AML-193 (cell line): ENCODE measurements at places on chromosomes 16 and 17.

GRCh38 chr17:70691150-70691549 is 521.8 kb downstream of the KCNJ2 start:
- no peak for DNase-seq

DNA sequence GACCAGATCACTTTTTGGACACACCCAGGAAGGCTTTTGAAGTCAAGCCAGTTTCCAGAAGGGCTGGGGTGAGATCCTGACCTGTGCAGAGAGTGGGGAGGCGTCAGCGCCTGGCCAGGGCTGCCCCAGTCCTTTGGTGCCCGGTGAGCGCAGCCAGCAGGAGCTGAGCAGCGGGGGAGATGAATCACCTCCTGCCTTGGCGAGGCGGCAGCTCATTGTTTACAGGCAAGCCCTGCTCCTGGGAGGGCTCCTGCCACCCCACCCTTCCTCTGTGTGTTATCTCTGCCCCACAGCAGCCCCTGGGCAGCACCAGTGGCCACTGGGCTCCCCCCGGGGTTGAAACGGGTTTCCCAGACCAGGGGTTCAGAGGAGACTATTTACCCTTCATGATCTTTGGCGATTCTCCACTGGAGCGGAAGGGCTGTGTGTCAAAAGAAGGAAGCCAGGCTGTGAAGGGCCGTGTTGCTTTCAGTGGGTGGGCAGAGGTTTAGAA is 14.1 kb upstream of the ITGB4 start:
- no peak for DNase-seq

DNA sequence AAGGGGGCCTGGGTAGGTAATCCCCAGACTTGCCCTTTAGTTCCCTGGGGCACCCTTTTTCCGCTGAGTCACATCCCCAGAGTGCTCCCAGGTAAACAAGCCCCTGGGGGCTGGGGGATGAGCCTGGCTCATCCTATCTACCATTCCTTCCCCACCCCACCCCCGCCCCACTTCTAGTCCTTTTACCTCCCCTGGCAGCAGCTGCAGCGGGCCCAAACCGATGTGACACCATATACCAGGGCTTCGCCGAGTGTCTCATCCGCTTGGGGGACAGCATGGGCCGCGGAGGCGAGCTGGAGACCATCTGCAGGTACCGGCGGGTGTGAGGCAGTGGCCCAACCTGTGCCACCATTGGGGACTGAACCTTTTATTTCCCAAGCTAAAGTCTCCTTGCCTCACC is 860 bp downstream of the NRN1L start:
- no peak for DNase-seq

- DNase-seq = peak; percentile 1
These were observed 345.7 kb downstream of the HAPSTR1 start for GRCh38 chr16:9437115-9437514.

GRCh38 chr17:28372203-28372944 is 880 bp downstream of the SARM1 start:
- DNase-seq = no peak

DNA sequence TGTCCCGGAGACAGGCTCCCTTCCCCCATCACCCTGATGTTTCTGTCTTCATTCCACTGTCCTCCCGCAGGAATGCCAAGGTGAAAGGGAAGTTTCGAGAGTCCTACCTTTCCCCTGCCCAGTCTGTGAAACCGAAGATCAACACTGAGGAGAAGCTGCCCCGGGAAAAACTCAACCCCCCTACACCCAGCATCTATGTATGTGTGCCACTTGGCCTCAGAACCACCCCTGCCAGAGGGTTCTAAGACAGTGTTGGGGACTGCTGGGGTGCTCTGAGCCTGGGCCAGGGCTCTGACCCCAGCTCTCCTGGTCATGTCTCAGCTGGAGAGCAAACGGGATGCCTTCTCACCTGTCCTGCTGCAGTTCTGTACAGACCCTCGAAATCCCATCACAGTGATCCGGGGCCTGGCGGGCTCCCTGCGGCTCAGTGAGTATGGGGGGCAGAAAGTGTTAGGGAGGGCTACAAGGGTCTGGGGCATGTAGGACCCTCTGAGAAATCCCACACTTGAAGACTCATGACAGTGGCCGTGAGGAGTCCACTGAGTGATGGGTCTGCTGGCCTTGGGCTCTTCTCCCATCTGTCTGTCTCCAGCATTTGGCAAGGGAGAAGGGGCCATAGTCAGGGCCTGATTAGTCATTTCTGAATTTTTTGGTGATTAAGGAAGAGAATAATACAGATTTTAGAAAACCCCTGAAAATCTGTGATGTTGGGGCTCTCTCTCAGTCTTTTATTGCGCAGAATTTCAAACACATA is 4.9 kb upstream of the TMEM88 start:
- no peak for DNase-seq

DNA sequence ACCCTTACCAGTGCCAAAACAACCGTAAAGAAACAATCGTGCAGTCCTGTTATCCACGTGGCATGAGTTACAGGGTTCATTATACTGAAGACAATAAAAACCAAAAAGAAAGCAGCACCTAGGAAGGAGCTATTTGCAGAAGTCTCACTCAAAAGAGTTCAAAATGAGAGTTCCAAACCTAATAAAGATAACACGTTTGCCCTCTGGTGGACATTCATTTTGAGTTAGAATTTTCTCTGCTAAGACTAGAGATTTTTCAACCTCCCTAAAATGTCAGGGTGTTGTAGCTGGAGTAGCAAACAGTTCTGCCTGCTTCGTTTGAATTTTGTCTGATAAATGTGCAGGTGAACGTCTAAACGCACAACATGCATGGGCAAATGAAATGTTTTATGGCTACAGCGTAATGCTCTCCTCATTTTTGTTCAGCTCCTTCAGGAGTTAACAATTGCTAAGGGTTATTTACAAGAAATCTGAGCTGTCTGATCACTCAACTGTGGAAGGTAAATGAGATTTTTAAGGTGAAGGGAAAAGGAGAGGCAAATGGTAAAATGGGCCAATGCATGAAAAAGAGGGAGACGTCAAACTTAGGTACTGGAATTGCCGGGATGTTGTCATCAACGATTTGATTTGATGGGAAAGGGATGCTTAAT is 1067.9 kb upstream of the EEF2KMT start:
- DNase-seq = no peak

- no peak for DNase-seq
These were observed 1681.9 kb downstream of the TP53TG3F start for GRCh38 chr16:35141303-35141702.

DNA sequence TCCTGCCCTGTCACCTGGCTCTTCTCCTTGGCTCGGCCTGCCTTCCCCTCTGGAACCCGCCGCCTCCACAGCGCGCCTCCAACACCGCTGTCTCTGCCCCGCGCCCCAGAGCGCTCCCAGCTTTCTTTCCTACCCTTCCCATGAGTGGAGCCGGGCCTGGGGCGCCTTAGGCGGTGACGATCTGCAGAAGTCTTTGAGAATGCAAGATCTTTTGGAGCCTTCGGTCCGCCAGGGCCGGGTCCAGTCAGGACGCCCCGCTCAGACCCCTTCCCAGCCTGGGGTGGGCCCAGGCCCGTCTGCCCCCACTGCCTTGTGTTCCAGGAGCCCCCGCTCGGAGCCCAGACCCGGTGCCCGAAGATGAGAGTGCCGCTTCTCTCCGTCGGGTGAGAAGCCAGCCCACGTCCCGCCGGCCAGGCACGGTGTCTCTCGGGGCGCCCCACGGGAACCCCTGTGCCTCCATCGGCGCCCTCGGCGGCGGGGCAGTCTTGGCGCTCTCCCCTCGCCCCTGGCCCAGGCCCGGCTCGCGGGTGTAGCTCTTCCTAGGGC is 40.0 kb downstream of the MRM1 start:
- DNase-seq = no peak

- no peak for DNase-seq
These were observed 90.6 kb downstream of the USP22 start for GRCh38 chr17:20952183-20952582.

- DNase-seq = peak; percentile 36
These were observed 23.0 kb downstream of the METTL22 start for GRCh38 chr16:8644211-8645140.

DNA sequence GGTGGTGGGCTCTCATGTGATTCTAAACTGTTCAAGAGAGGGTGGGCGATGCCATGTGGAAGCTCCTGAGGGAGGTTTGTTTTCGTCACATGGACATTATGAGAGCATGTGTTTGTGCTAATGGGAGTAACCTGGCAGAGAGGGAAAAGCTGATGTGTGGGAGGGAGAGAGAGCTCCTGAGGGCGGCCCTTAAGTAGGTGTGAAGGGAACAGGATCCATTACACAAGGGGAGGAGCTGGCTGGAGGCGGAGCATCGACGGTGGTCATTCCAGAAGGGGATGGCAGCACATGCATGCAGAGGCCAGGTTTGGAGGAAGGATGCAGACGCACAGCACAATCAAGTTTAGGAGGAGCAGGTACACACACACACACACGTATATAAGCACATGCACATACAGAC is 197.5 kb downstream of the RPTOR start:
- no peak for DNase-seq

- DNase-seq = no peak
These were observed 507.7 kb downstream of the MAF start for GRCh38 chr16:79092846-79093245.

DNA sequence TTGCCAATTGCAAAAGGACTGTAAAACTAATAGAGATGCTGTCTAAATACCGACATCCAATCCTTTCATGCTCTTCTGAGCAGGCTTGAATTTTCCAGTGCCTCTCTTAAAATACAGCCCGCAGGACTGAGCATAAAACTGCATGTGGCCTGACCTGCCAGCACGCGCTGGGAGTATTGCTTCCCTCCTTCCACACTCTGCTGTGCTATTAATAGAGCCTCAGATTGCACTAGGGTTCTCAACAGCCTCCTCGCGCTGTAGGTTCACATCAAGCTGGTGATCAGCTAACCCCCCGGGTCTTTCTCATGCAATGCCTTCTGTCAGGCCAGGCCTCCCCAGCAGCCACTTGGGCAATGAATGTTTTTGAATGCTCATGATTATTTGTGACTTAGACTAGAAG is 14.2 kb upstream of the MSI2 start:
- DNase-seq = no peak

GRCh38 chr16:66300037-66300436 is 66.5 kb upstream of the CDH5 start:
- DNase-seq = no peak

DNA sequence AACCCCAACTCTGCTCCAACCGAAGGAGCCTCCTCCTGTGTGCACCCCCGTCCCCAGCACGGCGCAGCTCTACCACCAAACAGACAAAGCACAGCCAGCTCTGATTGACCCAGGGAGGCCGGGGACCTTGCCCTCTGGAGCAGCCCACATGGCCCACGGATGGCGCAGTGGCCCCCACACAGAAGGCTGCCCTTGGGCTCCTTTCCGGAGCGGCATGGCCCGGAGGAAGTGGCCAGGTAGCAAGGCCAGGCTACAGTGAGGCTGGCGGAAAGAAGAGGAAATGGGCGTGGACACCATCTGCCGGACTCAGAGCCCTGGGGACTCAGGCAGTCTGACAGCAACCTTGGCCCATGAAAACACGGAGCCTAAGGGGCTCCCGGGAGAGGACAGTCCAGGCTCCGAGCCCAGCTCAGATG is 19.9 kb upstream of the ZC3H18 start:
- no peak for DNase-seq

DNA sequence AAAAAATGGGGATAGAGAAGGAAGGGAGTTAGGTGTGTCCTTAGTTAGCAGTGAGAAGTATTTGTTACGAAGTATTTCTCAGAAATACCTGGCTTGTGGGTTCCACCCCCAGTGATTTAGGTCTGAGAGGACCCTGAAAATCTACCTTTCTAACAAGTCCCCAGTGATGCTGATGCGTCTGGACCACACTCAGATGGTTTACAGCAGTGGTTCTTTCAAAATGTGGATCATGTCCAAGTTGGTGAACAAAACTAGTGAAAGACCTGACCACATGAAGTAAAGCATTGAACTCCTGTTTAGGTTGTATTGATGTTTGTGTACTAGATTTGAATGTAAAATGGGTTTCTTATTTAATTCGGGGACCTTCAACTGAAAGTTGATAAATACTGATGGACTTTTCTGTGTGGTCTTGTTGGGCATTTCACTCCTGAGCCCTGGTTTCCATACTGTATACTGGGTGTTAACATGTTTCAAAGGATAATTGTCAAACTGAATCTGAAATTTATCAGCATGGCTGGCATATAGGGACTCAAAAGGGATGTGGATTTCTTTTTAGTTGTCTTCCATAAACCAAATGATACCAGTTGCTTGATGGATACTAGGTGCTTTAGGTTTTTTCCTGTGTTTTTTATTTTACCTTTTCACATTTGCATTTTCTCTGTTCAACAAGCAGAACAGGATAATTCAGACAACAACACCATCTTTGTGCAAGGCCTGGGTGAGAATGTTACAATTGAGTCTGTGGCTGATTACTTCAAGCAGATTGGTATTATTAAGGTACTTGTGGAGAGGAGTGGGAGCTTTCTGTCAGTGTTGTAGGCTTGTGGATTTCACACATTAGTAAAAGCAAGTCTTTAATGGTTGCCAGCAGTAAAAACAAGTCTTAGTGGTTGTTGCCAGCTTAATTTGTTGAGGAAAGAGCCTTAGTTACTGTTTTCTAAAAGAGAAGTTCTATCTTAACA is 8.8 kb downstream of the FUS start:
- no peak for DNase-seq

DNA sequence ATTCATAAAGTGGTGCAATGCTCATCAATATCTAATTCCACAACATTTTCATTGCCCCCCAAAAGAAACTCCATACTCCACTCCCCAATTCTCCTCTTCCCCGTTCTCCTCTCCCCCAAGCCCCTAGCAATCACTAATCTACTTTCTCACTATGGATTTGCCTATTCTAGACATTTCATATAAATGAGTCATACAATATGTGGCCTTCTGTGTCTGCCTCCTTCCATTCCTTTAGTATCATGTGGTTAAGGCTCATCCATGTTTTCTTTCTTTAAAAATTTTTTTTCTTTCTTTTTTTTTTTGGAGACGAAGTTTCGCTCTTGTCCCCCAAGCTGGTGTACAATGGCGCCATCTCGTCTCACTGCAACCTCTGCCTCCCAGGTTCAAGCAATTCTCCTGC is 56.3 kb upstream of the HAS3 start:
- no peak for DNase-seq
